RKO (cell line): ENCODE measurements at places on chromosomes 5 and 9.

DNA sequence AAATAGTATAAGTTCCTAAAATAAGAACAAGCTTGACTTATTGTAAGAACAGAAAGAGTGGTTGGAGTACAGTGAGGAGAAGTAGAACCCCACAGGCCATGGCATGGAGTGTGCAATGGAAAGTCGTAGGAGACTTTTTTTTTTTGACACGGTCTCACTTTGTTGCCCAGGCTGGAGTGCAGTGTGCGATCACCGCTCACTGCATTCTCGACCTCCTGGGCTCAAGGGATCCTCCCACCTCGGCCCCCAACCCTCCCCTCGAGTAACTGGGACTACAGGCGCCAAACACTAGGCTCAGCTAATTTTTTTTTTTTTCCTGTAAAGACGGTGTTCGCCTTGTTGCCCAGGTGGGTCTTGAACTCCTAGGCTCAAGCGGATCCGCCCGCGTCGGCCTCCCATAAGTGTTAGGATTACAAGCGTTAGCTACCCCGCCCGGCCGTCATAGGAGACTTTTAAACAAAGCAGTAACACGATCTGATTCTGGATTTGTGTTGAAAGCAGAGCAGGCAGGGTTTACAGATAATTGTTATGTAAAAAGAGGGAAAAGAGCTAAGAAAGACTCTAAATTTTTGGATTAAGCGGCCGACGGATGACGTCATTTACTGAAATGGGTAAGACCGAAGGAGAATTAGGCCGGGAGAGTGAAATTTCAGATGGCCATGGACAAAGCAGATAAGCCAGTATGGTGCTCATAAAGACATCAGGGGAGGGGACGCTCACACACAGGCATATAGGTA lies 752 bp downstream of the TSTD2 start:
- DNase-seq, result peak; percentile 84

DNA sequence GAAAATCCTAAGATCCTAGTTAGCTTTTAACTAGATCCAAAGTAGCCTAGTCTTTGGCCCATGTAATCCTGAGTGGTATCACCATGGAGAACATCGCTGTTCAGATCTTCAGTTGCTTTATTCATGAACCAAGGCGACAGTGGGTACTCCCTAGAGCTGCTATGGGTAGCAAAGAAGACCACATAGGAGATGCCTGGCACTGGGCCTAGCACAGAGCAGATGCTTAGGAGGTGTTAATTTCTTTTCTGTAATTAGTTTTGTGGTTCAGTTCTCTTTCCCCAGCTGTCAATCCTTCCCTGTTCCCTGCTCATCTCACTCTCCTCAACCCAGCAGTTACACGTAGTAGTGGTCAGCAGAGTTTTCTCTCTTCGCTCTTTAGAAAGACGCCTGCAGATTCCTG lies 9.3 kb downstream of the CAST start:
- no peak for DNase-seq

DNA sequence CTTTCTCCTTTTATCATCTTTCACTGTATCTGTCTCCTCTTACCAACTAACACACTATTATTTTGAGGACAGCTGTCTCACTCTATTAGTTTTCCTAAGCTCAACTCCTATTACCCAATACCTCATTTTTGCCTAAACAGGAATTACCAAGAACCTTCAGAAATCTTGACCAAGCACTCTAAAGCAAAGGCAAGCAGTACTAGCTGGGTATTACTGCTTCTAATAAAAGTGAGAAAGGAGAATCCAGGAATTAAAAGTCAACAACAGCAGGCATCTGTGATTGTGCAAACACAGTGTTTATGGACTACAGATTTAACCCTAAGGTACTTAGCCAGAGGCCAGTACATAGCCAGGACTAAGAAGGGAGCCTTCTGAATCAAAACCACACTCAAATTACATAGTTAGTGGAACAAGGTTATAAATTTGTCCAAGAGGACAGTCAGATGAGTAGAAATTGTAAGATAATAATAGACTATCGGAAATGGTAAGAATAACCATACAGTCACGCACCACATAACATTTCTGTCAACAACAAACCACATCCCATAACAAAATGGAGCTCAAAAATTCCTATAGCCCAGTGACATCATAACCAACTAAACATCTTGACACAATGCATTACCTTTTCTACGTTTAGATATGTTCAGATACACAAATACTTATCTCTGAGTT lies 8.3 kb downstream of the RFX3 start:
- no peak for DNase-seq

DNA sequence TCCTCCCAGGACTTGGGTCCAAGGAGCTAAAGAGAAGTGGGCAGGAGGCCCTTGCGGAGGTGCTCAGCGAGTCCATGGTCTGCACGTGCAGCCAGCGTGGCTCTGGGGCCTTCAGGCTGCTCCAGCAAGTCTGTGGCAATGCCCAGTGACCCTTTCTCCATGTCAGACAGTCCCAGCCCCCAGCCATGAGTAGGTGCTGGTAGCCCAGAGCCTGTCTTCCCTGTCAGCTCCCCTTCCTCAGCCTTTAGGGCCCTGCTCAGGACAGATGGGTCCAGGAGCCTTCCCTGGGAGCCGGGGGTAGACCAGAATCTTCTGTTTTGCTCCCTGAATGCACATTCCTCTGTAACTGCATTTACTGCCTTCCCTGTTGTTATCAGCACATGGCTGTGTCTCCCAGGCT lies 147.2 kb upstream of the IRX2 start:
- DNase-seq, result no peak

GRCh38 chr9:97475059-97475458 lies 26.4 kb upstream of the TMOD1 start:
- DNase-seq, result peak; percentile 53

DNA sequence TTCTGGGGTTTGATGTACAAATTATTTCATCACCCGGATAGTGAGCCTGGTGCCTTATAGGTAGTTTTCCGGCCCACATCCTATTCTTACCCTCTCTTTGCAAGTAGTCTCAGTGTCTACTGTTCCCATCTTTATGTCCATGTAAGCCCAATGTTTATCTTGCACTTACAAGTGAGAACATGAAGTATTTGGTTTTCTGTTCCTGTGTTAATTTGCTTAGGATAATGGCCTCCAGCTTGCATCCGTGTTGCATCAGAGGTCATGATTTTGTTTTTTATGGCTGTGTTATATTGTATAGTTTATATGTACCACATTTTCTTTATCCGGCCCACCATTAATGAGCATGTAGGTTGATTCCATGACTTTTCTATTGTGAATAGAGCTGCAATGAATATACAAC lies 136.5 kb downstream of the PRR16 start:
- no peak for DNase-seq

GRCh38 chr9:91395553-91396471 lies 27.8 kb downstream of the NFIL3 start:
- no peak for DNase-seq

- DNase-seq, result peak; percentile 84
Observed at GRCh38 chr5:34929720-34930461, 532 bp downstream of the DNAJC21 start.

- no peak for DNase-seq
Observed at GRCh38 chr5:178547753-178548415, 42.3 kb downstream of the COL23A1 start.

DNA sequence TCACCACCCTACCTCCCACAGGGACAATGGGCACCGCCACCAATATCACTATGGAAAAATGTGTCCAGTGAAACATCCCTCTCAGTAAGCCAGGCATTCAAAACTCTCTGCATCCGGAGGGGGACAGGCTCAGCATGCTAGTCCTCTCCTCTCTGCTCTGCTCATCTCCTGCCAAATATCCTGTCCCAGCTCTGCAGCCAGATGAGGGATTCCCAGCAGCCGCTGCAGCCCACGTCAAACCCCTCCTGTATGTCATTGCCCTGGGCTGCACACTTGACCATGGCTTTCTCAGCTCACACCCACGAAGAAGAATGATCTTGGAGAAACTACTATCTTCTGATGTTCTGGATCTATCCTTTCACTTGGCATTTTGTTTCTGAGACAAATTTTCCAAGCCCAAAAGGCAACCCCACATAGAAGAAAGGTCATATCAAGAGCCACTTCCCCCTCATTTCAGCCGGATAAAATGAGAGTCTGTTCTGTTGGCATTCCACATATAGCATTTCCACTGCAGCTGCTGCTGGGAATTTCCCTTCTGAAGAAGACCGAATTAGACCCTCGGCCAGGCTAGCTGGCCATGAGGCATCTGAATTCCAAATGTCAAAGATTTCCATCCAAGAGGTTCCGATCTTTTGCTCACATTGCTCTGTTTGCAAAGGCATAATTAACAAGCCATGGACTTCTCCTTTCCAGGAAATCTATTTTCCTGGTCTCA lies 338.0 kb downstream of the ACTL7B start:
- DNase-seq, result no peak

DNA sequence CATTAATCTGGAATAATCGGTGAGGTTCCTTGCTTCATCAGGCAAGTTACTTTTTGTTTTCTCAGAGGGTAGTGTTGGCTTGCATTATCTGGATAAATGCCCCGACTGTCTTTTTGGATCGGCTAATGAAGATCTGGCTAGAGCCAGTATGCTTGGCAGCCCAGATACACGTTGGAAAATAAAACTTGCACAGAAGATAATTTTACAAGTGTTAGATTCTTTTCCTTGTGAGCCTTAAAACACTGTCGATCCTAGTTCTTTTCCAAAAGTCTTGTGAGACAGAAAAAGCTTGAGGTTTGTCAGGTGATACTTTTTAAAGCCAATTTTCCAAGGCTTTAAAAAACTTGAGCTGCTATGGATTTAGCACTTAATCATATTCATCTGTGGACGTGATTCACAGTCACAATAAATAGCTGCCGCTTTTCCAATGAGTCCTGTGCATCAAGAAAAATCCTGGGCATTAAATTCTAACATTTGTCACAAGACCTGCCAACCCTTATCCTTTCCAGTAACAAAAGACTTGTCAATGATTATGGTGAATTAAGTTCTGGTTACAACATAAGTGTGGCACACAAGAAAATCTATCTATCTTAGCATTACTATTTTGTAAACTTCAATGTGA lies 68.5 kb downstream of the PRLR start:
- DNase-seq, result no peak

- no peak for DNase-seq
Observed at GRCh38 chr5:15741591-15741990, 241.6 kb downstream of the FBXL7 start.

DNA sequence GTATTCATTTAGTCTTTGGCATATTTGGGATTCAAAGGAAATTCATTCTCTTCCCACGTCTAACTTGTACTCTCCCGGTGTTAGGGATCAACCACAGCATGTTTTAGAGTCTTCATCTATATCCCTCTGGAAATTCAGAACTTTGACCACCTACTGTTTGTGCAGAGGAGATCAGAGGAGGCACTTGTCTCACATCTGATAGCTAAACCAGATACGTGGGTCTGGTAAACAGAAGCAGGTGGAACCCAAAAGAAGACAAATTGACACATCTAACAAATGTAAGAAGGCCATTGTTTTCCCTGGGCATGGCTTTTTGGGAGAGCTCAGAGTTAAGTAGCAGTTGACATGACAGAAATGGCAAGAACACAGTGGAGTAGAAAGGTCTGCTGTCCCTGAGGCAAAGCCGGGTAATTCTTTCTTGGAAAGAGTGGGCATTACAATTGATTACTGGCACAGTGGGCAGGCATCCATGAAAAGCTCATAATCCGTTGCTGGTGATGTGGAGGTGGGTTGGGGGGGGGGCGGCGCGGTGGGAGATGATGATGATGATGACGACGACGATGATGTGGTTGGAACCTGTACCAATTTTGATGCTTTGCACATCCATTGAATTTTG lies 27.5 kb downstream of the PIP5K1B start:
- no peak for DNase-seq

DNA sequence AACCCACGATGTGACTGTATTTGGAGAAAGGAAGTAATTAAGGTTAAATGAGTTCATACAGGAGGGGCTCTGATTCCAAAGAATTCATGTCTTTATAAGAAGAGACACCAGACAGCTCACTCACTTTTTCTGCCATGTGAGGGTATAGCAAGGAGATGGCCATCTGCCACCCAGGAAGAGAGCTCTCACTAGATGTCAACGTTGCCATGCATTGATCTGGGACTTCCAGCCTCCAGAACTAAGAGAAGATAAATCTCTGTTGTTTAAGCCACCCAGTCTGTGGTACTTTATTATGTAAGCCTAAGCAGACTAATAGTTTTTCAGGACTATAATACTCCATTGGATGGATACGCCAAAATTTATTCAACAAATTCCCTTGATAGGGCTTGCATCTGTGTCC lies 89.8 kb upstream of the RAD23B start:
- DNase-seq, result no peak

DNA sequence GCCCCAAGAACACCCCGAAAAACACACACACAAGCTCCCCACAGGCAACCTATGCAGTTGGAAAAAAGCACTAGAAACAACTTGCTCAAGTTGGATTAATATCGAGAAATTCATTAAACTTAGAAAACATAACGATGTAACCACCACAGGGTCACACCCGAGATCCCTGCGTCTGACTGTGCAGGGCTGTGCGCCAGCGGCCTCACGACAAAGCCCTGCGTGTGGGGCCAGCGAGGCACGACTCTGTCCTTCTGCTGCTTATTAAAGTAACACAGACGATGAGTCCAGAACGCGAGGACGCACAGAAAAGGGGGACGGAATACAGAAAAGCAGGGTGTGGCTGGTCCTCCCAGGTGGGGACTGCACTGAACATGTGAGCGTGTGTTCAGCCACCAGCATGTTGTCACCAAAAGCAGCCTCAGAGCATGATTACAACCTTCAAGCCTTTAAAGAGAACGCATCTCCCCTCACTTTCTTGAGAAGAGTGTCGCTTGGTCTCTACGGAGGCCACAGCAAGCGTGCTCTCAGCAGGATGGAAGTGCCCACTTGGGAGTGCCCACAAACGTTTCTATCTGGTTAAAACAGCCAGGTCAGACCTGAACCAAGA lies 14.4 kb downstream of the SLC12A7 start:
- DNase-seq, result no peak

- no peak for DNase-seq
Observed at GRCh38 chr9:8555762-8556500, 756.4 kb upstream of the DMAC1 start.

- no peak for DNase-seq
Observed at GRCh38 chr5:173643964-173644363, 27.5 kb upstream of the BOD1 start.

DNA sequence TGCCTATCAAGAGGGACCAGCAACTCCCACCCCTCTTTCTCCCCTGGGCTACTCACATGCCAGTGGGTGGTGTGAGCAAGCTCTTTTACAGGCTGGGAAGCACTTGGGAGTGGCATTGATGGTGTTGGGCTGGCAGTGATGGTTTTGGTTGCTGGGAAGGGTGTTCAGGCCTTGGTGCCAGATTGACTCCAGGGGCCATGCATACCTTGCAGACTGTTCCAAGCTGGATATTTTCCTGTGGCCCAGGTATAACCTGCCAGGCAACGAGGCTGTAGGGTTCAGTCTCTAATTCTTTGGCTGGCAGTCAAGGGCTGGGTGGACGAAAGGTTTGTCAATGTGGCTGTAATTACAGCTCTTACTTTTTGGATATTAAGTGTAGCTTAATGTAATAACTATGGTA lies 177.3 kb downstream of the MACROH2A1 start:
- DNase-seq, result no peak

DNA sequence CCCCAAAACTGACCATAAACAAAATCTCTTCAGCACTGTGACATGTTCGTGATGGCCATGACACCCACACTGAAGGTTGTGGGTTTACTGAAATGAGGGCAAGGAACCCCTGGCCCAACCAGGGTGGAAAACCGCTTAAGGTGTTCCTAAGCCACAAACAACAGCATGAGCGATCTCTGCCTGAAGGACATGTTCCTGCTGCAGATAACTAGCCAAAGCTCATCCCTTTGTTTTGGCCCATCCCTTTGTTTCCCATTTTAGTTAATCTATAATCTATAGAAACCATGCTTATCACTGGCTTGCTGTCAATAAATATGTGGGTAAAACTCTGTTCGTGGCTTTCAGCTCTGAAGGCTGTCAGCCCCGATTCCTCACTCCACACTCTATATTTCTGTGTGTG lies 21.8 kb upstream of the TUT7 start:
- no peak for DNase-seq

GRCh38 chr5:168268949-168269936 lies 22.2 kb upstream of the WWC1 start:
- DNase-seq, result peak; percentile 81
